Stimulated activated CD8-positive, alpha-beta memory T cell treated with anti-CD3 and anti-CD28 coated beads, Interleukin-4, amount 100 ng/mL, for 1 hour (primary cell): ENCODE measurements at places on chromosomes 3 and 15.

- no peak for DNase-seq
These were observed 928.9 kb upstream of the NR2F2 start for GRCh38 chr15:95401587-95401986.

DNA sequence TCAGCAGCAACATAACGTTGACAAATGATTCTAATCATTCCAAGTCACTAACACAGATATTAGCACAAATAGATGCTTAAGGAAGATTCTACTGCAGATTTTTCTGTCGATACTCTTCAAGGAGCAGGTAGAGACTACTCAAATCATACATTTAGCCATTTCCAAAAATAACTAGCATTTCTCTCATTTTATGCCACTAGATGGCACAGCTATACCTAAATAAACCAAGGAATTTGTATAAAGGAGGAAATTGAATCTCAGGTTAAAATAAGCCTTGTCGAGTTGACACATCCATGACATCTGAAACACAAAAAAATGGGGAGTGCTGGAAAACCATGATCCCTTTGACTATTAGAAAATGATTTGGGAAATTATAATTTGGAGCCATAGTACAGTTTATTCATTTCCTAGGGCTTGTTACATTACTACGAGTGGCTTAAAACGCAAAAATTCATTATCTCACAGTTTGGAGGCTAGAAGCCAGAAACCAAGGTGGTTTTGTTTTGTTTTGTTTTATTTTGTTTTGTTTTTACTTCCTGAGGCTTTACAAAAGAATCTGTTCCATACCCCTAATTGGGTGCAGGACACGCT, 59.5 kb upstream of the STRIT1 start:
- no peak for DNase-seq

DNA sequence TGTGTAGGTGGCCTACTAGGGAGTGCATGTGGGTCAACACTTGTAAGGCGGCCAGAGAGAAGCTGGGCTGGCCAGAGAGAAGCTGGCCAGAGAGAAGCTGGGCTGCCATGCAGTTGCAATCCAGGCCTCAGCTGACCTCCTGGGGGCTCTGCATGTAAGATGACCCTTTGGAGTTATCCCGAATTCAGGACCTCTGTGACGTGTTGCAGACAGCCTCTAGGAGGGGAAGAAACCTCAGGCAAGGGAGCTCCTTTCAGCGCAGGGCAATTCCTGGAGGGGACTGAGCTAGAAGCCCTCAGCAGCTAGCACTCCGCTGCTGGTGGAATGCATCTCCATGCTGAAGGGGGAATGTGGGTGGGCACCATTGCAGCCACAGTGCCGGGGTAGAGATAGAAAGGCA, 15.8 kb upstream of the KBTBD12 start:
- DNase-seq, result no peak

DNA sequence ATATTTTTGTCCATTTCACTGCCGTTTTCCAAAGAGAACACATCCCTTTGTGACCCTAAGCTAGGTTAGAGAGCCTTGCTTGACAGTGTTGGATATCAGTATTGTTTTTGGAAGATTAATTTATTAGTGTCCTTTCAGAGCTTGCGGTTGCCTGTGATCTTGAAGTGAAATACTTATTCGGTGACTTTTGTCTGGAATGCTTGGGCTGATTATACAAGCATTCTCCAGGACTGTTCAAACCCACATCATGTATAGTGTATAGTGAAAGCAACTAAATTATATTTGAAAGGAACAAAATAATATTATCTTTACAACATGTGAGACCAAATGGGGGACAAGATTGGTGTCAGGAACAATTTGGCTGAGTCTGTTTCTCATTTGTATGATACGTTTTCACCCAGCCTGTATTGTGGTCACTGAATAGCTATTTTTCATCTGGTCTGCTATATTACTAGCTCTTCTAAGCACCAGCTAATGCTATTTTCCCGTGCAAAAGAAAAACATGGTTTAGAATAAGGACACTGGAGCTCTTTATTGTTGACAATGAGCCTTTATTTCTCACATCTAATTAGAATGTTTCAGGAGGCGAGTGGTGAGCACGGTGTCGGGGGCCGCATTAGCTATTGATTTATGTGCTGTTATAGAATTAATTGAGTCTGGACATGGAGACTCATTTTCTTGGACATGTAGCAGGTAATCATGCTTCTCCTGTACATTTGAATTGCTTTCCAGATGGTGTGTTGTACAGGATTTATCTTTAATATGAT, 158.1 kb downstream of the APBA2 start:
- DNase-seq, result no peak

DNA sequence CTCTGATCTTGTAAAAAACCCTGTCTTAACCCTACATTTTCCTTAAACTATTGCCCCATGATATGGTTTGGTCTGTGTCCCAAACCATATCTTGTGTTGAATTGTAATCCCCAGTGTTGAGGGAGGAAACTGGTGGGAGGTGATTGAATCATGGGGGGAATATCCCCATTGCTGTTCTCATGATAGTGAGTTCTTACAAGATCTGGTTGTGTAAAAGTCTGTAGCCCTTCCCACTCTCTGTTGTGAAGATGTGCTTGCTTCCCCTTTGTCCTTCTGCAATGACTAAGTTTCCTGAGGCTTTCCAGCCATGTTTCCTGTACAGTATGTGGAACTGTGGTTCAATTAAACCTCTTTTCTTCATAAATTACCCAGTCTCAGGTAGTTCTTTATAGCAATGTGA, 881.4 kb downstream of the DIPK2A start:
- DNase-seq, result no peak

- peak; percentile 67 for DNase-seq
These were observed 578 bp downstream of the LACTB start for GRCh38 chr15:63122002-63122875.

DNA sequence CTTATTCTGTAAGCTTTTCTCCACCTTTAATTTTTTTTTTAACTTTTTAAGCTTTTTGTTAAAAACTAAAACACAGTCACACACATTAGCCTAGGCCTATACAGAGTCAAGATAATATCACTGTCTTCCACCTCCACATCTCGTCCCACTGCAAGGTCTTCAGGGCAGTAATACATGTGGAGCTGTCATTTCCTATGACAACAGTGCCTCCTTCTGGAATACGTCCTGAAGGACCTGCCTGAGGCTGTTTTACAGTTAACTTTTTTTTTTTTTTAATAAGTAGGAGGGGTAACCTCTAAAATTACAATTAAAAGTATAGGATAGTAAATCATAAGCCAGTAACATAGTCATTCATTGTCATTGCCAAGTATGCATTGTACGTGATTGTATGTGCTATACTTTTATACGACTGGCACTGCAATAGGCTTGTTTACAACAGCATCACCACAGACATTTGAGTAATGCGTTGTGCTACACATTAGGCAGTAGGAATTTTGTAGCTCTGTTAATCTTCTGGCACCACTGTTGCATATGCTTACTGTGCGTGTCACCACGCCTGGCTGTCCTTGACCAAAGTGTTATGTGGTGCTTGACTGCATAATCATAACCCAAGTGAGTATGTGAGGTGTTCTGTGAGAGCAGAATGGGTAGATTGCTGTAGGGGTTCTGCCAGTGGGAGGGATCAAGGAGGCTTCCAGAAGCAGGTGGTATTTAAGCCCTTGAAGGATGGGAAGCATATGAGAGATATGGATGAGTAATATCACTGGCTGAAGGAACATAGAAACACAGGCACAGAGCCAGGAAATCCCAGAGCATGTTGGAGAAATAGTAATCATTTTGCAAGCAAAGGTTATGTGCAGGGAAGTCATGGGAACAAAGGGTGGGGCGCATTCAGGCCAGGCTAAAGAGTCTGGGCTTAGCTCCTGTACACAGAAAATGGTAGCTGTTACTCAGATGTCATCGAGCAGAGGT, 18.3 kb downstream of the FBXO22 start:
- DNase-seq, result no peak

- DNase-seq, result no peak
These were observed 3.7 kb downstream of the GPR62 start for GRCh38 chr3:51958603-51959521.

DNA sequence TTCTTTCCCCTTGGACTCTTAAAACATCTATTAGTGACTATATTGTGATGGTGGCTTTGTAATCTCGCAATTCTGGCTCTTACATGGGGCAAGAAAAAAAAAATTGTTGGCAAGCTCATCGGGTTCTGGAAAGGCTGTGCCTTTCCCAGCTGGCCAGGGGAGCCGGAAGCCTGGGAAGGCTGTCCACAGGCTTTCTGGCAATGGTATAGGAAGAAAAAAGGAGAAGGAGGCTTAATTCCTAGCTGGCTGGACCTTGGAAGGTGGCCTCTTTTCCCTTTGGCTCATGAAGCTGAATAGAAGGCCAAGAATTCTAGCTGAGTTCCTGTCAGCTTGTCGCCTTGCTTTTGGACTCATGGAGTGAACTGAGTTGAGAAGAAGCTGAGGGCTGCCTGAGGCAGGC, 243.5 kb upstream of the SEMA6D start:
- no peak for DNase-seq

DNA sequence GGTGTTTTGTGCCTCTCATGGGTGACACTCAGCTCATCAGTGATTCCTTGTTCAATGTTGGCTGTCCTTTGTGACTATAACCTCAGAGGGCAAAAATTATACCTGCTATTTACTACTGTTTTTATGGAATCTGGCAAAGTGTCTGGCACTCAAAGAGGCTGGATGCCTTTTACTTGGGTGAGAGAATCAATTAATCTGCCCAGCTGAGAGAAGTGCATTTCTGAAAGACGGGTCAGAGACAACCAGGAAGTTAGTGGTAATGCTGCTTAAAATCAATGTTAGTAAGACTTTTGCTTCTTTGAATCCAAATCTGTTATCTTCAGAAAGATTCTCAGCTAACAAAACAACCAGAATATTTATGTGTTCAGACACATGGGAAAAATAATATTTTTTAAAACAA, 436.2 kb upstream of the SUCLG2 start:
- DNase-seq, result no peak

DNA sequence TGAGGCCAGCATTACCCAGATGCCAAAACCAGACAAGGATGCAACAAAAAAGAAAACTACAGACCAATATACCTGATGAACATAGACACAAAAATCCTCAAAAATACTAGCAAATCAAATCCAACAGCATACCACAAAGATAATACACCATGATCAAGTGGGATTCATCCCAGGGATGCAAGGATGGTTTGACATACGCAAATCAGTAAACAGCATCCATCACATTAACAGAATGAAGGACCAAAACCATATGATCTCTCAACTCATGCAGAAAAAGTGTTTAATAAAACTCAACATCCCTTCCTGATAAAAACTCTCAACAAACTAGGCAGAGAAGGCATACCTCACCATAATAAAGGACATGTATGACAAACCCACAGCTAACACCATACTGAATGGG, 14.0 kb upstream of the PIAS1 start:
- DNase-seq, result no peak

- DNase-seq, result no peak
These were observed 2.2 kb downstream of the EFHB start for GRCh38 chr3:19931767-19932188.

DNA sequence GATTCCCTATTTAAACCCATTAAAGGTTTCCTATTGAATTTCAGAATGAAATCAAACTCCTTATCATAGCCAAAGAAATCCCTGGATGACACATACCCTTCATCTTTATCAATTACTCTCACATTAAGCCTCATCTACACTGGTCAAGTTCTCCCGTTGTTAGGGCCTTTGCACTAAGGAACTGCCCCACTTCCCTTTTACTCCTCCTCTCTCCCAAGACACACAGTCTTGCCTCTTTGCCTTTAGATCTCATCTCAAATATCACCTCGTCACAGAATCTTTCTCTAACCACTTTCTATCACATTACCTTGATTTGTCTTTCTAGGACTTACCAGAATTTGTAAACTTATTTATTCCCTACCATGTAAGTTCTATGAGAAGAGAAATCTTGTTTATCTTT, 117.6 kb downstream of the TMCC1 start:
- no peak for DNase-seq

GRCh38 chr3:80753021-80753420, 985.2 kb upstream of the ROBO1 start:
- no peak for DNase-seq

DNA sequence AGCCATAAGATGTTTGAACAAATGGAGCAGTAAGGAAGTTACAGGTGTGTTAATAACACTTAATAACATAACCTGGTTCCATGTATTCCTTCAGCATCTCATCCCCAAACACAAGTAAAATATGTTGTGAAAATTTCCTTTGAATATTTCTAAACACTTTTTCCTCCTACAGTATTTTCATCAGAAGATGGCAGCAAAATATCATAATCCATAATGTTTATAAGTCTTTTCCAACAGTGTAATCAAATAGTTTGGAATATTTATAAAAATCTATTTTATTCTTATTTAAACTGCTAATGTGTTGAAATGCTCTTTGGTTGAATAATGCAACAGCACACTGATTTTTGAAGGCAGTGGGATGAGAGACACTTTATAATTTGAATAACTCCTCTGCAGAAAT, 1020.5 kb downstream of the OTOL1 start:
- DNase-seq, result no peak

DNA sequence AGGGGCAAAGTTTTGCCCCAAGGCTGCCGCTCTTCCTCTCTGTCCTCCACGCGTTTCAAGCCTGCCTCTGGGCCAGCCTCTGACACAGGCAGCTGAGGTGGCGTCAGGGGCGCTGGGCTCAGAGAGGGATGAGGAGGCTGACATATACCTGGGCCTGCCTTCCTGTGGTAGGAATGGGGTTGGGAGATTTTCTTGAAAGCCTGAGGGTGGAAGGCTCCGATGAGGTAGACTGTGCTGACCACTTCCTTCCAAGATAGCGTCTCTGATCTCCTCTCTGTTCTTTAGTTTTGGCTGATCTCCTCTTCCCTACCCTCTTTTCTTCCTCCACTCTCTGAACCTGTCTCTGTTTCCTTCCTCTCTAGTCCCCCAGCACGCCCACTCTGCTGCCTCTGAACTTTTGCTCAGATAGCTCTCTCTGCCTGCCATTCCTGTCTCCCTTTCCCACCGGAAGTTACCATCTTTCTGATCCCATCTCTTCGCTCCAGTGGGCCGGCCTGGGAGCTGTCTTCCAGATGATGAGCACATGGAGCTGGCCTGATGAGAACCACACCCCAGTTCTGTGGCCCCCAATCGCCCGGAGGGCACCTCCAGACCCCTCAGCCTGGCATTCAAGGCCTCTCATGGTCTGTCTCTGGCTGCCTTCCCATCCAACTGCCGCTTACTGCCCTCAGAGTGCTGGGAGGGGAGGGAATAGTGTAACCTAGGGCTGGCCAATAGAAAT, 32.5 kb upstream of the LCTL start:
- DNase-seq, result no peak

- no peak for DNase-seq
These were observed 175.8 kb downstream of the XXYLT1 start for GRCh38 chr3:195095035-195095703.
